Left hindlimb (tissue), 1 donor: ENCODE measurements at places on chromosomes 7 and 10.

- DNase-seq = no peak
Observed at GRCh38 chr10:8967061-8967460, 912.6 kb downstream of the GATA3 start.

- no peak for DNase-seq
Observed at GRCh38 chr7:137636376-137636775, 210.4 kb downstream of the DGKI start.

- DNase-seq = no peak
Observed at GRCh38 chr7:57399251-57399940, 50.6 kb upstream of the ZNF716 start.

DNA sequence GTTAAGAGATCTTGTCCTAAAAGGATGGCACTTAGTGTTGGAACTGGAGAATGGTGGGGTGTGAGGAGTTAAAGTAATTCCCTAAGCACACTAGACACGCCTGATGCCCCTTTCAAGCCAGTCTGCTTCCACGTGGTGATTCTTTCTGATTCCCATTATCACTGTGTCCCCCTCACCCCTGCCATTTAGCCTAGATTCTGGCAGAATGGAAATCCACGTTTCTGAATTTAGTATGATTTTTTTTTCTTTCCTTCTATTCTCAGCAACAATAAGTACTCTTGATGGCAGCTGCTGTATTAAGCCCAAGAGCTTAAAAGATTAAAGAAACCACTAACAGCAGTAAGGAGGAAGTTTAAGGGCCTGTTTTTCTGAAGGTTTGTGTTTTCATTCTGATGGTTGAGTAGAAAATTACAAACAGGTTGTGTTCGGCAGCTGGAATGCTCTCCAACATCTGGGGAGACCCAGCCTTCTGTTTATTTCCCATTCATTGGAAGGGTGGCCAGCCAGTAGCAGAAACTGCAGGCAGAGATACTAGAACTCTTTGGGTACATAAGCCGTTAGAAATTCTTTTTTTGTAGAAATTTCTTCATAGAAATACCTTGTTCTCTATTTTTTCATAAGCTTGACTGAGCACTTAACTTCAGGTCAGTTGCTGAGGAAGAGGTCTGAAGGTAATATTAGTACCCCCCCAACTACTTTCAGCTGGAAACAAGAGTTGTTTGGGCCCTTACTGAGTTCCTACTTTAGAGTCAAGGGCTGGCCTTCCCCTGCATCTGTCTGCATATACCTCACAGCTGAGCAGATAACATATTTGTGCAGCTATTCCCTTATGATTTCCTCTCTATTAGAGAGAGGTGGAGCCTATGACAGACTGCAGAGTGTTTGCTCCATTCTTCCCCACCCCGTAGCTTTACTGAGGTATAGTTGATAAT is 355.1 kb downstream of the AUTS2 start:
- no peak for DNase-seq
